ENCODE measurements at places on chromosomes 2 and 18.
A peak's percentile ranks its signal among the peaks of the same experiment; 100 is the strongest.

DNA sequence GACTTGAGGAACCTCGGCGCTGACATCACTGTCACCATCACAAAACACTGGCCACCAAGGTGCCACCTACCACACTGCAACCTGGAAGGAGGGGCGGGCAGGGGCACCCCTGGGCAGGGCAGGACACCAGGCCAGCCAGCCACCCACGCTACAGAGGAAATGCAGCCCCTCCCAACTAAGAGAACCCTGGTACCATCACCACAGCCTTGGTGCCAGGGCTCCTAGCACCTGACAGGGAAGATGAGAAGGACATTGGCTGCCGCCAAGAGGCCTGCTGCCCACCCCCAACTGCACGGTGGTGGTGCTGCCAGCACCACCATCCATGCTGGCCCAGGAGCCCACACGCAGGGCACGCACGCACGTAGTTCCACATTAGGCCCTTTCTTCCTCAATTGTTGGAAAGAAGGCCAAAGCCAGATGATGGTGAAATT is 88.7 kb downstream of the HDAC4 start:
- no peak for DNase-seq

GRCh38 chr2:116810071-116810470 is 1004.4 kb upstream of the DDX18 start:
- no peak for DNase-seq

- no peak for DNase-seq
Measured at GRCh38 chr18:25826823-25827222, 263.6 kb downstream of the SS18 start.

DNA sequence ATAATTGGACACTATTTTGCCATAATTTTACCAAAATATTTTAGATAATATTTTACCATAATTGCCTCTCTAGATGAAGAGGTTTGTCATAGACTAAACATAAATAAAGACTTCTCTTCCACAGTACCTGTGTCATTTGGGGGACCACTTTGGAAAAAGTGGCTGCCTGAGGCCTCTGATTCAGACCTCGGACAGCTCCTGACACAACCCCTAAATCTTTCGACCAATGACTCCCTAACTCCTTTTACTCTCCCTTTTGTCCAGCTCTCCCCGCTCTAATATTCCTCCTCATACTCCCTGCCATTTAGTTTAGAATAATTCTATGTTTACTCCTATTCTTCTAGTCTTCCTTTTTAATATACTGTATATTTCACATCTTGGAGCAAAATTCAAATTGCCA is 36.0 kb upstream of the UBE2E3 start:
- no peak for DNase-seq

- DNase-seq: peak; percentile 29
Measured at GRCh38 chr18:62324917-62325805, at the start of gene TNFRSF11A. Gene TNFRSF11A (plus strand): TSS chr18:62325310. CDS start chr18:62325353, 43 bp downstream.

- DNase-seq: no peak
Measured at GRCh38 chr2:100641125-100641435, 78.3 kb downstream of the PDCL3 start.

DNA sequence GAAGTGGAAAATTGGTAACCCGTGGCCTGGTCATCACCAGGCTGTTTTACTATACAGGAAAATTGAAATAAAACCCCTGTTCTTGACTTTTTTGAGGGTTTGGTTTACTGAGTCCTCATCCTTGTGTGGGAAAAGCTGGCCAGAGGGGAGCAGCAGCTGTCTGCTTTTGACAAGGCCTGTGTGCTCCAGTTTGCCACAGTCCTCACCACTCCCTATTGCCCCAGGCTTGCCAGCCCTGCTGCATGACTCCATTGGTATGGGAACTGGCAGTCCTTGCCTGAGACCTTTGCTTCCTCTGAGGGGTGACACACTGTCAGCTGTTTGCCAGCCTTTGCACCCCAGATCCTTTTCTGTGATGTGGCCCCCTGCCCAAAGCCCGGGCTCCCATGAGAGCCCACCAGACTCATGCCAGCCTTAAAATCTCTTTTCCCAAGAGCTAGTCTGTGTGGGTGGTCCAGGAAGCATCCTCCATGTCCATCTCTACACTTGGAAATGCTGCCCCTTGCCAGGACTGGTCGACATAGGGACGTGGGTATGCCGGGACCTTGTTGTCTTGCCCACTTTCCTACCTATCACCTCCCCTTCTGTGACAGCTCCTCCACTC is 39.0 kb downstream of the GLI2 start:
- no peak for DNase-seq

GRCh38 chr2:41935825-41936224 is 112.0 kb upstream of the PKDCC start:
- DNase-seq: no peak

DNA sequence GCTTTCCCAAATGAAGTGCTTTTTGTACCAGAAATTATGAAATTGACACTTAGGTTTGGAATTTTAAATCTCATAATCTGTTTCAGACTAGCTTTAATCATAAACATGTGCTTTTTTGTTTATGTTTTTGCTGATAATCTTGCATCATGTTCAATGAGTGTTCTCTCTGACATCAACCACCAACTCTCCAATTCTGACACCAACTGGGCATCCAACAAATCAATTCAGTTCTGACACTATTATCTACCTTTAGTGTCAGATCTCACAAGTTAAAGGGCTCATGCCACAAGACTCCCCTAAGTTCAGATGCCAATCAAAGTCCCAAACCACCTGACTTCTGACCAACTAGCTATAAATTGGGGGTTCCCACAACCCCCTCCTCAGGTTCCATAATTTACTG is 19.6 kb downstream of the PELI1 start:
- DNase-seq: no peak

DNA sequence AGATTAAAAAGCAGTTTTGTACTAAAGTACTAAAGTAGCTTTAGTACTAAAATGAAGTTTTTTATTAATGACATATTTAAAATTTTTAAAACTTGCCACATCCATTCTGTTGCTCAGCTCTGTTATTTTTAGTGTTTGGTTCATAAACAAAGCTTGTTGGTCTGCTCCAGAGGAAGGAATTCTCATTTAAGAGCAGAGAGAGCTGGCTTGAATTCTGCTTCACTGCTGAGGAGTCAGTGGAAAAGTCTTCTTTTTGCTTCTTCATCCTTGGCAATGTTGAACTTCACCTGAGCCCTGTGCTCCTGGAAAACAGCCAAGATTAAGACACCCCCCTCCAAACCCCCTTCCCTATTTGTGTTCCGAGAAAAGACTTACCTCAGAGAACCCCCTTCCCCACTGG is 40.6 kb downstream of the TMEM87B start:
- DNase-seq: no peak

GRCh38 chr18:79496978-79497637 is 101.4 kb downstream of the NFATC1 start:
- no peak for DNase-seq

- no peak for DNase-seq
Measured at GRCh38 chr2:201201371-201201770, 18.4 kb downstream of the CASP10 start.

DNA sequence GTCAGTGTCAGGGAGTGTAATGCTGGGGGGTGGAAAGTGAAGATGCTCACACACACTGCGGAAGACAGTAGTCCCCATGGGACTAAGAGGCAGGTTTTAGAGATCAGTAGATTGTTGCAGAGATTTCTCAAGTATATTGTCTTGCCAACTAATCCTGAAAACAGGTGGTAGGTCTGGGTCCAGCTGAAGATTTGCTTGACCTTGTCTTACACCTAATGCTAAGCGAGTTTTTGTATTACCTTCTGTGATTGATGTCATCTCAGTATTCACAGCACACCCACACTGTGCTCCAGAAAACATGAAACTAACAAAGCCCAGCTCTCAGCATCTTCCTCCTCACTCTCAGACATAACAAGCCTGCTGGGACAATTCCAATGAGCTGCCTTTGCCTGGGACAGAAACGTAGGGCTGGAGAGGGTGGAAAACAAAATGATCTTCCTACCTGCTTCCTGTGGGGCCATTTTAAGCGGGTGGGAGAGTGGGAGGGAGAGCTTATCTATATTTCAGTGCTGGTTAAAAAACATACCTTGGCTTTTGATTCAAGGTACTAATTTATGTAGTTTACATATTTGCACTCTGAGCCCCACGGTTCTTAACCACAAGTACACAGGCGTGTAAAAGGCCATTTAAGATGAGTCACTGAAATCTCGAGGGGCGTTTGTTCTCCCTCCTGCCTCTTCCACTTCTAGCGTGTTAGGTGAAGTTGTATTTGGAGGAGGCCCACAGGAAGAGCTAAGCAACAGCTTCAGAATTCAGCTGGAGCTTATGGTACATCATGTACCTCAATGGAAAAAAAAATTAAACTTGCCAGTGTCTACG is 23.1 kb upstream of the RBMS1 start:
- no peak for DNase-seq

DNA sequence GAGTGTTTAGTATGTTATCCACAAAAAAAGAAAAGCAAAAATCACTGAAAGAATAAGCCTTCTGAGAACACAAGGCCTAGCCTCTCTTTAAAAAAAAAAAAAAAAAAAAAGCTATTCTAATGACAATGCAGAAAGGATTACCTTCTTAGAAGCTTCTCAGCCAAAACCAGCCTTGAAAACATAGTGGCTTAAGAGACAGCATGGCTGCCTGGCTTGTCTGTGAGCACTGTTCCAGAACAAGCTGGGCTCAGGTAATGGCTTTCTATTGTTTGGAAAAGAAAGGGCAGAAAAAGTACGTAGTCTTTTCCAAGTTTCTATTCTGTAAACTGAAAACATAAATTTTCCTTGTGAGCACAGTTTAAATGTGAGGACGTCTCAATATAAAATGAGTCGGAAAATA is 119.5 kb downstream of the MAP3K20 start:
- no peak for DNase-seq

DNA sequence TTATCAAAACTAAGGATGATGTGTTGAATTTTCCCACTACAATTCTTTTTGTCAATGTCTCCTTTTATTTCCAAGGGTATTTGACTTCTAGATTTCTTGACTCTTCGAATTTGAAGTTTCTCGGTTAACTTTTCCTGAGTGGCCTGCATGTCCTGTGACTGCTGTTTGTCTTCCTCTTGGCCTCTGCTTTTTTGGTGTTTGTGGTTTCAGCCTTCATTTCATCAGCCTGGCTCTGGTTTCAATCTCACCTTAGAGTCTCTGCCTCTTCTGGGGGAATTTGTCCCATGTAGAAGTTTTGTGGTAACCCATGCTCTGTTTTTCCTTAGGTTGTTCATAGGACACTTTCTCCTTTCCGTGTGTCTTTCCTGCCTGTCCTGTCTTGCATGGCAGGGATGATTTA is 28.3 kb upstream of the SNED1 start:
- DNase-seq: no peak

GRCh38 chr2:107585851-107586250 is 240.8 kb upstream of the RGPD4 start:
- no peak for DNase-seq

- DNase-seq: no peak
Measured at GRCh38 chr18:13051950-13052349, 60.8 kb downstream of the CEP192 start.

GRCh38 chr2:57602733-57603132 is 443.9 kb upstream of the VRK2 start:
- no peak for DNase-seq

GRCh38 chr18:79169958-79170555 is 100.9 kb downstream of the ATP9B start:
- DNase-seq: no peak

GRCh38 chr2:179741317-179741716 is 120.1 kb downstream of the ZNF385B start:
- no peak for DNase-seq
